Activated CD4-positive, CD25-positive, alpha-beta regulatory T cell treated with anti-CD3 and anti-CD28 coated beads, Interleukin-2, amount 50 U/mL, for 72 hours (primary cell): ENCODE measurements at places on chromosomes 5 and 9.

DNA sequence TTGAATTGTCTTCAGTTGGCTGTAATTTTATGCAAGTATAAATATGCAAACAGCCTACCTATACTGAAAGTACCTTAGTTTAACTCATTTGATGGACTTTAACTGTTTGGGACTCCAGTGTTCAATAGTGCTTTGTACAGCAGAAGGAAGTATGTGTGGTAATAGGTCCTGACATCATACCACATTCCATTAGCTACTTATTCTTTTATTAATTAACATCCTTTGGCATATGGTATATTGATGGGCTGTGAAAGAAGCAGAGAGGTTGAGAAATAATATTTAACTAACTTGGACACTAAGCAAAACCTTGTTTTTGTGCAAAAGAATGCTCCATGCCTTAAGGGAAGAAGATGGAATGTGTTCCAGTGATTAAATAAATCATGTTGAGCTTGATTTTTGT, 97.6 kb upstream of the SEMA6A start:
- DNase-seq, result no peak

GRCh38 chr5:109328626-109329025, 81.1 kb downstream of the PJA2 start:
- no peak for DNase-seq

DNA sequence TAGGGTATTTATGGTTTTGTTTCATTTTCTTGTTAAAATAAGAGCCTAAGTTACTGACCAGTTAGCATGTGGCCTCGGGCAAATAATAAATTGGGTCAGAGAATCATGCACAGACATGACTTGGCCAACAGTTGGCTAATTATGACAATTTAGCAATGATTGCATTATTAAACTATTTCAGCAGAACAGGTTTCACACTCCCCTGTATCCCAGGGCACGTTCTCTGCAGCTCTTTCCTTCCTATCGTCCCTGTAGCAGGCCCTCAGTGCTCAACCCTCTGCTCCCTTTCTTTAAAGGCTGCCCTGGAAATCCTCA, 167.9 kb downstream of the TSSK1B start:
- no peak for DNase-seq

DNA sequence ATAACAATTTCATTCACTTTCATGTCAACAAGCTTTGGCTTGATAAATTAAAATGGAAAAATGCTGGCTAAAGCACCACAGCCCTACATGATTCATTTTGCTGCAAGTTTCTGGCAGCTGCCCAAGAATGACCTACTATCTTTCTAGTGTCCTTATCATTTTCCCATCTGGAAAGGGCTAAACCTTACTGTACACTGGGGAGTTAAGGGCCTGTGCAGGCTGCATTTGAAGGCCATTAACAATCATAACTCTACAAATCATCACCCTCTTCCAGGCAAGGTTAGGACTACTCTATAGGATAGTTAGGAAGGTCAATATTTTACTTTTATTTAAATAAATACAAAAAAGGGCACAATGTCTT, 579.7 kb upstream of the ZNF608 start:
- no peak for DNase-seq

DNA sequence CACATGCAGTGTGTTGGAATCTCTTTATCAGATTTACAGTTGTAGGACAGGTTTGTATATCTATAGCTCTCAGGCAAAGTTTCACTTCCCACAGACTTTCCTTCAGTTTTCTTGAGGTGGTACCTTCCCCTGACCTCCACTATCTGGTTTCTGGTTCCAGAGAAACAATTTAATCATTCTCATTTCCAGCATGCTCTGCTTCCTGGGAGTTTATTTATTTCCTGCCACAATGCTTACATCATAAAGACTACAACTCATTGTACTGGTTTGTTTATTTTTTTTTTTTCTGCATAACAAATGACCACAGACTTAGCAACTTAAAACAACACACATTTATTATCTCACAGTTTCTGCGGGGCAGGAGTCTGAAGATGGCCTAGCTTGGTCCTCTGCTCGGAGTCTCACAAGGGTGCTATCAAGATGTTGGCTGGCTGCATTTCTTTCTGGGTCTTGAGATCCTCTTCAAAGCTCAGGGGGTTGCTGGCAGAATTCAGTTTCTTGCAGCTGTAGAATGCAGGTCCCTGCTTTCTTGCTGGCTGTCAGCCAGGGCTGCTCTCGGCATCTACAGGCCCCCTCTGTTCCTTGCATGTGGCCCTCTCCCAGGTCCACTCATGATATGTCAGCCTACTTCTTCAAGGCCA, 247.7 kb downstream of the ENC1 start:
- no peak for DNase-seq

- DNase-seq, result no peak
Observed at GRCh38 chr5:88691230-88691582, 191.8 kb downstream of the MEF2C start.

DNA sequence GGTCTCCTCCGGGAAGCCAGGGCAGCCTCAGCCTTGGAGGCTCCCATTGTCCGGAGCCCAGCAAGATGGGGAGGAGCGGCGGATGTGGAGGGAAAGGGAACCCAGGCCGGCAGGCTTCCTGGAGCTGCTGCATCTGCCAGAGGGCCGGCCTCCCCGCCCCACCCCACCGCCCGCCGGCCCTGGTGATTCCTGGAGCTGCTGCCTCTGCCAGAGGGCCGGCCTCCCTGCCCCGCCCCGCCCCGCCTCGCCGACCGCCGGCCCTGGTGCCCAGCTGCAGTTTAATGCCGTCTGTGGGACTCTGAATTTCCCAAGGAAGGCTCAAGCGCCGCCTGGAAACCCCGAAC, 31.6 kb downstream of the EXD3 start:
- DNase-seq, result no peak

DNA sequence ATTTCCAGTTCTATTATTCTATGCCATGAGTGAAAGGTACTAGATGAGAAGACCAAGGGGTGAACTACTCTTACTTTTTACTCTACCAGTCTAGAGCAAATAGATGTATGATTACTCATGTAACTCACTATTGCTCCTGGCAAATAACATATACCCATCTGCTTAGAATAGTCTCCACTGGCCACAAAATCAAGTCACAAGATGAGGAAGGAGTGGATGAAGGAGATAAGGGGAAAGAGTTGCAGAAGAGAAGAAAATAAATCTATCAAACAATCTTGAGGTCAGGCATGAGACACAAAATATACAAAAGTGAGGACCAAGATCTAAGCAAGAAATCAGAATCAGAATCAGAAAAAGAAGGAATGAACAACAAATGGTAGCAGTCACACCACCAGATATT, 13.7 kb upstream of the NR4A3 start:
- DNase-seq, result no peak

- no peak for DNase-seq
Observed at GRCh38 chr5:102826629-102827028, 71.5 kb downstream of the PAM start.

DNA sequence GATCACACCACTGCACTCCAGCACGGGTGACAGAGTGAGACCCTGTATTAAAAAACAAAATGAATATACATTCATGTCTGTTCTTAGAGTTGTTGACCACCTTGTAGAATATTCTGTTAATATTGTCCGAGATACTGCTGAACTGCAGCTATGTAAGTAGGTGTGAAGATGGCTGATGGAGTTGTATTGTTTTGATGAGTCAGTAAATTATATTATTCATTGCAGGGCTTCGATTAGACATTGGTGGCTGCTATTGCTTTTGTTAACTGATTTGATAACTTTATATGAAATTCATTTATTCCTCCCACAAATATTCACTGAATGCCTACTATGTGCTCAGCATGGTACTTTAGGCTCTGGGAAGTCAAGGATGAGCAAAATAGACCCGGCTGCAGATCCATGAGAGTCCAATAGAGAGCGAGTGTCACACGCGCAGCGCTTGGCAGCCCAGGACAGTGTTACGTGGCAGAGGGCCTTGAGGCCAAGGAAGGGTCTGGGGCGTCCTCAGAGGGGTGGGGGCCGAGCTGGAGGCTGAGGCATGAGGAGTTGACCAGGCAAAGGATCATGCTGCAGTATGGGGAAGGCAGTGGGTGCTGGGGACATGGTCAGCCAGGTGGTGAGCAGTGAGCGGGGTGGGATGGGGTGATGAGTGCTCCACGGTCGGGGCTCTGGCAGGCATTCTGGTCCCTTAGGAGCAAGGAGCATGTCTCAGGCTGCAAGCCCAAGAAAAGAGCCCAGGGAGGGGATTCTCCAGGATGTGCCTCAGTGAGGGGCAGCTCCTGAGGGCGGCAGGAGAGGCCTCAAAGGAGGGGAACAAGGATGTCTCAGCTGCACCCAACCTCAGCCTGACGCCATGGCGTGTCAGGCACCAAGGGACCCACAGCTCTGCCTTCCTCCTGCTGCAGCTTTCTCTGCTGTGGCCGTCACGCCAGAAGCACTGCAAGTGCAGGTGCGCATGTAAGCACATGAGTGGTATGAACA, 243.5 kb downstream of the GADD45G start:
- DNase-seq, result no peak

- DNase-seq, result peak; percentile 51
Observed at GRCh38 chr5:7745882-7746610, 104.9 kb downstream of the CFAP90 start.

DNA sequence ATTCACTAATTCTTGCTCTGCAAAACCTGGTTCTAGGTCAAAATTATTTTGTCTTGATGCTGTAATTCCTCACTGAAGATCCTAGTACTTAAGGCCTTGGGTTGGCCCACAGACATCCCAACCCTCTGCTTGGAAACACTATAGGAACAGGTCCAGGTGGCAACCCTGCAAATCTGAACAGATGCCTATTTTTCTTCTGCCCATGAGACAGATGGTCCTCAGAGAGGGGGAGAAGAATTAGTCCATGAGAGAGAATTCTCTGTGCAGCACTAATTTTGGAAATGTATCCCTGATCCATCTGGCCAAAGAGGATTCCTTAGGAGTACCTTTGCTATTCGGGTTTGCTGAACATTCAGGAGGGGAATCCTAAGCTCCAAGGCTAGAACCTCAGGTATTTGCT, 156.3 kb downstream of the ELAVL2 start:
- no peak for DNase-seq

- no peak for DNase-seq
Observed at GRCh38 chr9:114400219-114400618, 12.4 kb upstream of the AKNA start.

DNA sequence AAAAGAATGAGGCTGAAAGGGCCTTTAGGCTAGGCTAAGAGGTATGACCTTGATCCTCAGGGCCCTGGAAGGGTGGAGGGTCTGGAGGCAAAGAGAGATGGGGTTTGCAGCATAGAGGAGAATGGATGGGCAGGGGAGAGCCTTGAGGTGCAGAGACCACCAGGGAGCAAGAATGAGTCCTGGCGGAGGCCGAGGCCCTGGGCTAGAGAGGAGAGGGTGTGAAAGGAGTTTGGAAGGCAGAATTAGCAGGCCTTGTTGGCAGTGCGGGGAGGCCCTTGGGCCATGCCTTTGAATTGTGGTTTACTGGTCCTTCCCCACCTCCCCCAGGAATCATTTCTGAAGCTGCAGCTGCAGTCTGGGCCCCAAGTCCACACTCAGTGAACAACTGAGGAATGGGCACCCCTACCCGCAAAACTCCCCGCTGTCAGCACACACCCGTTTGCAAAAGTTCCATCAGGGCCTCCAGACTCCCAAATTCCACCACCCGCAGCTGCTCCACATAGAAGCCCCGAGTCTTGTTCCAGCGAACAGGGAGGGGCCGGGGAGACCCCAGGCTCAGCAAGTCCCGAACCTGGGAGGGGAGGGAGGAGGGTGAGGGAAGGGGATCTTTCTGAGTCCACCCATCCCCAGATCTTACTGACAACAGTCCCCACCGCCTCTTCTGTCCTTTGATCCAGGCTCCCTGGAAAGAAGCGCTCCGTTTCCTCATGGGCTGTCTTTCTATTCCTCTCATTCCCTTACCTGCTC, 2.1 kb downstream of the KIF12 start:
- DNase-seq, result no peak

DNA sequence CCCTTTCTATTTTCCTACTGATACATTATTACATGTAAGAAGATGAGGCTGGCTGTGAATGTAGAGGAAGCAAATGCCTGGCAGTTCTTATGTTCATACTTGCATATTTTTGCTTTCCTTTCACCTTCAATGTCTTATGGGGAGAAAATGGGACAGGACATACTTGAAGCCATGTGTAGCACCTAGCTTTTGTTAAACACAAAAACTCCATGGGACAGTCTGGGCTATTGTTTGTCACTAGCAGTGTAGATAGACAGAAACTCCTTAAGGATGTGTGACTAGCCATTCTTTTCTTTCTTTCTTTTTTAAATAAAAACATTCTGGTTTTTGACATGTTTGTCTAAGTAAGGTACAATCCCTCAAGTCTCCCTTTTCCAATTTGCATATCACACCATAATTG, 122.7 kb downstream of the ARL15 start:
- no peak for DNase-seq

- no peak for DNase-seq
Observed at GRCh38 chr5:98570010-98570409, 203.5 kb upstream of the RGMB start.

DNA sequence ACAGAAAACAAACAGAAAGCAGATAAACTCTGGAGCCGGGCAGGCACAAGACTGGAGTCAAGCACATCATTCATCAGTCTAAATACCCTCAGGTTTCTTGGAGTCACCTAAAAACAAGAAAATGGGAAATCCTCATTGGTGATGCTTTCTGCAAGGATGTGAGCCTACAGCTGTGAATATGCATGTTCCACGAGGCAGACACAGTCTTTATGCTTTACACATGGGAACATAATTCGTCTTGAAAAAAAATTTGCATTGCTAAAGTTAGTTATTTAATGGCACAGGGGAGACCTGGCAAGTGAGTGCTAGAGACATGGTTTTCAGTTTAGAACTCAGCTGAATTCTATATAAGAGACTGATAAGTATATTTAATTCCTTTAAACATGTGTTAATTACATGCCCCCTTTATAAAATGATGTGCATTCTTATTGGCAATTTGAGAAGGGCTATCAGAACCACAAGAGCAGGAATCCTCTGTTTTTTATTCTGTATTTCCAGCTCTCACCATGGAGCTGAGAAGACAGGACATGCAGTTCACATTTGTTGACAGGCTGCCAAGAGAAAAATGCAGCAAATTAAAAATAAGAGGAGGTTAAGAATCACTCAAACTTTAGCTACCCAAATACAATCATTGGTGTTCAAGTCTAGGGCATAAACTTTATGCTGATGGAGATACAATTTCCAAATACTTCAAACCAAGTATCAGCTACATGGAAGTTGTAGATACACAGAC, 438.0 kb upstream of the MPDZ start:
- DNase-seq, result no peak

DNA sequence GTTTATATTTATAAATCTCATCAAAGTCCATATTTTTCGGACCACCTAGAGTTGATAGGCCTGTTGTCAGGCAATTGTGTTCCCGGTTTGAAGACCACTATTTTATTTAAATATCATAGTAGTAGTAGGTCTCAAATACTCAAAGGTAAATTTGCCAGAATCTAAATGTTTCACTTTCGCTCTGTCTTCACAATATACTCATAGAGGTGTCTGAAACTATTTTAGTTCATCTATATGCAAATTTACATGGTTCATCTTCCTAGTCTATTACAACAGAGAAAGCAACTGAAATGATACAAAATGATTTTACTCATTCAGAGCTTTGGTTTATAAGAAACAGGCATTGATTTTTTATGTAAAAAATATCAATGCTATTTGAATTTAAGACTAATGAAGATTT, 1897.5 kb downstream of the EFNA5 start:
- no peak for DNase-seq
